ENCODE measurements at places on chromosomes 4 and X.

DNA sequence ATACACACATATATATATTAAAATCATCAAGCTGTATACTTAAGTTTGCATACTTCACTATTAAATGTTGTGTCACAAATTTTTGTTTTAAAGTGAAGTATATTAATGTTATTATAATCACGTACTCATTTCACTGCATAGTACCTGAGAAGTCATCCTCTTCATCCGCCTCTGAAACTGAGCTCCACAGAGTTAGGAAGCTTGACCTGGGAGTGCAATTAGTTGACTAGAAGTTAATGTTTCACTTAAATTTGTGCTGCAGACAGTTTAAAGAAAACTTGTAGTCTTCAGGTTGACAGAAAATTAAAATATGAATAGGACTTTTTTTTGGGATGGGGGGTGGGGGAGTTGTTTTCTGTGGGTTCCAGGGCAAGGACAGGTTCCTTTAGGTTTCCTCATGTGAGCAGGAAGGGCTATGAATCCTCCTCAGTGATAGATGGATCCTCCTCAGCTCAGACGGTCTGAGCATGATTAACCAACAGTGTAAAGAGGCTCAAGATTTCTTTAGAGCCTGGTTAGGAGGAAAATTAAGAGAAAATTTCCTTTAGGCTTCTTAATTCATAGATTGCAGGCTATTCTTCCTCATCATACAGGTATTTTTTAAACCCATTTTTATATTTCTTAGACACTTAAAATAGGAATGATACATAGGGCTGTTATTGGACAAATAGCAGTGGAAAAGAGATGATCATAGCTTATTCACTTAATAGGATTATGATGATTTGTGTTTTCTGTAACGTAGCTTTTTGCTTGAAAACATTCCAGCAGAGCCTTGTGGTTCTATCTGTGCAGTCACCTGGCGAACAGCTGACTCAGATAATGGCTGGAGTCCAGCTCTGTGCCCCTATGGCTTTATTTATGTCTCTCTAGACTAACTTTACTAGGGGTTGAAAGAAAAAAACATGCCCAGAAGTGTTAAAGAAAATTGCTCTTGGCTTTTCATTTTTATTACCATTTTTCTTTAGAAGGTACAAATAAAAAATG is 102.7 kb downstream of the SLC4A4 start:
- DNase-seq, result peak; percentile 9

DNA sequence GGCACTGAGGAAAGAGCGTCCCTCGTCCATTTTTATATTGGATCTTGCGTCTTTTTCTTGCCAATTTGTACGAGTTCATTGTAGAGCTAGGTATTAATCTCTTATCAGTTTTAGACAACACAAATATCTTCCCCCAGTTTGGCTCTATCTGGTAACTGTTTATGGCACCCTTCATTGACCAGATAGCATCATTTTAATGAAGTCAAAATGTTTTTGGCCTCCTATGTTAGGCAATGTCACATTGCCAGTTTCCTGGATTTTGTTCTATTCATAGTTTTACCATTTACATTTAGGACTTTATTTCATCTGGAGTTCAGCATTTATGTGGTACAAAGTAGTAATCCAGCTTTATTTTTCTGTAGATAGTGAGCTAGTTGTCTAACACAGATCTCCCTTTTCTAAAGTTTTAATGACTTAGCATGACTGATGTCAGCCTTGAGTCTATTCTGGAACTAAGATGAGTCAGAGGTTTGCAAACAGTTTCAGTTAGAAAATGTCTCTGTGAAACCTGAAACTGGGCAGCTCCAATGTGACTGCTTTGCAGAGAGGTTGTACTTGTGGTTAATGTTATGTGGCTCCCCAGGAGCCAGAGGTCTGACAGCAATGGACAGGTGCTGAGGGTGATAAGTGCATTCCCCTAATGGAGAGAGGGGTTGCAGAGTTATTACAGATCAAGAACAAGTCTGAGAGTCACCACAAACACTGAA is 5.3 kb upstream of the STBD1 start:
- DNase-seq, result peak; percentile 79

DNA sequence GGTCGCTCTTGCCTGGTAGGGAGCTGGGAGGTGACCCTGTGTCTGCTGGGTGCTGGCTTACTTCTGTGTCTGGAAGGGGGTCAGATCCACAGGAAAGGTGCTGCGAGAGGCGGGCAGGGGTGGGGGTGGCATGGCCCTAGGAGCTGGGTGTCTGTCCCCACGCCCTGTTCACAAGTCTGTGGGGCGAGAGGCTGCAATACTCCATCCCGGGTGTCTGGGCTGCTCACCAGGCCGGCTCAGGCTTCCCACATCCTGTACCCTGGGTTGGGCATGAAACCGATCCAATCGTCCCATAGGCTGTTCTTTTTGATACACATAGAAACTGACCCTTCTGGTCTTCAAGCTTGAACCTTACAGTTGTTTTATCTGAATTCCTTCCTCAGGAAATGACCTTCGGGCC is 993 bp upstream of the CTAG2 start:
- no peak for DNase-seq

DNA sequence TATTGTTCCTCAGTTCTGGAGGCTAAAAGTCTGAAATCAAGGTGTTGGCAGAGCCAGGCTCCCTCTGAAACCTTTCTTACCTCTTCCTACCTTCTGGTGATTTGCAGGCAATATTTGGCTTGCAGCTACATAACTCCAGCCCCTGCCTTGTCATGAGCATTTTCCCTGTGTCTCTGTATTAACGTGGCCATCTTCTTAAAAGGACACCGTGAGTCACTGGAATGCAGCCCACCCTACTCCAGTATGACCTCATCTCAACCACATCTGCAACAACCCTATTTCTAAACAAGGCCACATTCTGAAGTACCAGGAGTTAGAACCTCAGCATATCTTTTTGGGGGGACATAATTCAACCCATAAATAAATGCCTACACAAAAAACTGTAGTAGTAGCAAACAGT is 40.7 kb downstream of the FANCB start:
- DNase-seq, result peak; percentile 59

DNA sequence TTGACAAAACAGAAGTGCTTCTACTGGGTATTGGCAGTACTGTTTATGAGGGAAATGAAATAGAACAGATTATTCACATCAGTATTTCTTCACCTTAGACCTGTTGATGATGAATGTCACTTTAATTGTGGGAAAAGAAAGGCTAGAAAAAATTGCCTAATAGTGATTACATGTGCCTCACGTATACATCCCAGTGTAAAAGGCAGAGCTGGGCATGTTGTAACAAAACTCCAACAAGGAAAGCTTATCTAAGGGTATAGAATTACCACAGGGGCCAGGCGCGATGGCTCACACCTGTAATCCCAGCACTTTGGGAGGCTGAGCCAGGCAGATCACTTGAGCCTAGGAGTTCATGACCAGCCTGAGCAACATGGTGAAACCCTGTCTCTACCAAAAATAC is 4.2 kb downstream of the PGM2 start:
- no peak for DNase-seq

GRCh38 chr4:4869731-4870571 is 10.5 kb downstream of the MSX1 start:
- DNase-seq, result no peak

DNA sequence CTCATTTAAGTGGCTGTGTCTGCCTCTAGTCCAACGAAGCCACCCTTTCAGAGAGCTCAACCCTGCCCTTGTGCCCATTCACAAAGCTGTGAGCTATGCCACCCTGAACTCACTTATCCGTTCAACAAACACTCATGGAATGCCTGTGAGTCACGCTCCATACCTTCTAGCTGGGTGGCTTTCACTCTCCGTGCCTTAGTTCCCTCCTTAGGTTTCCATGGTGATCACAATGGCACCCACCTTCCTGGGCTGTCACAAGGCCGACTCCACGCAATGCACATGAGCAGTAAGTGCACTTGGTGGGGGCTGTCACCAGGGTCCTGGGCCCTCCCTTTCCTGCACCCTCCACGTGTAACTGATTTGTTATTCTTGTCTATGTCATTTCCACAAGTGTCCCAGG is 37.2 kb upstream of the PPP2R2C start:
- DNase-seq, result no peak

DNA sequence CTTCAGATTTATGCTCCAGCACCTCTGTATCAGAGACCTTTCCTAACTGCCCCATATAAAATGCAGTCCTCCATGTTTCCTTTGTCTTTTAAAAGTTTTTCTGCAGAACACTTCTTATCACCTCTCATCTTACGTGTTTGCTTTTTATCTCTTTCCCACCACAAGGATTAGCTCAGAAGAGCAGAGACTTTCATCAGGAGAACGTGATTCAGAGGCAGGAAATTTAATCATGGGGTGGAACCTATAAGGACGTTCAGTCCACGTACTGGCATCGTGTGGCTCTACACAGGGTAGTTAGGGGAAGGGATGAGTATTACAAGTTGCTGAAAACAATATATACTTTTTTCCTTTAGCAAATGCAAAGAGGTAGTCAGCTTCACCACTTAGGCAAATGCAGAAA is 98.7 kb downstream of the SORBS2 start:
- DNase-seq, result peak; percentile 93

- no peak for DNase-seq
These were observed 42.8 kb upstream of the ANK2 start for GRCh38 chr4:113006632-113007031.

- no peak for DNase-seq
These were observed 311.6 kb downstream of the GALNTL6 start for GRCh38 chr4:172124656-172125308.

DNA sequence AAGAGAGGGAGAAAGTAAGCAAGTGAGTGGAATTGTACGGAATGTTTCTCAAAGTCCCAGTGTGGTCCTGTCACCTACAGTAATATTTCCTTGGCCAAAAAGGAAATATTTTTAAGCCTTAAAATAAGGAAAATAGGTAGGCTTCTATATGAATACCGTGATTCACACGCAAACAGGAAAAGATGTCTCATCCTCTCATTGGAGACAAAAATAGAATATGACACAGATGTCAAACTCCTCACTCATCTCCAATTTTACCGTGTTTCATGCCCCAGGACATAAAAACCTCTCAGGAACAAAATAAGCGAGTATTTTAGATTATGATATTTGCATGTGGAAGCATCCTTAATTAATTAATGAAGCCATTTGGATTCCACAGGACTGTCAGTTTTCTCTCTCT is 1269.5 kb downstream of the RAPGEF2 start:
- no peak for DNase-seq

GRCh38 chr4:160709546-160709945 is 1454.3 kb downstream of the FSTL5 start:
- no peak for DNase-seq

- DNase-seq, result no peak
These were observed 106.8 kb downstream of the STK32B start for GRCh38 chr4:5157791-5158770.

DNA sequence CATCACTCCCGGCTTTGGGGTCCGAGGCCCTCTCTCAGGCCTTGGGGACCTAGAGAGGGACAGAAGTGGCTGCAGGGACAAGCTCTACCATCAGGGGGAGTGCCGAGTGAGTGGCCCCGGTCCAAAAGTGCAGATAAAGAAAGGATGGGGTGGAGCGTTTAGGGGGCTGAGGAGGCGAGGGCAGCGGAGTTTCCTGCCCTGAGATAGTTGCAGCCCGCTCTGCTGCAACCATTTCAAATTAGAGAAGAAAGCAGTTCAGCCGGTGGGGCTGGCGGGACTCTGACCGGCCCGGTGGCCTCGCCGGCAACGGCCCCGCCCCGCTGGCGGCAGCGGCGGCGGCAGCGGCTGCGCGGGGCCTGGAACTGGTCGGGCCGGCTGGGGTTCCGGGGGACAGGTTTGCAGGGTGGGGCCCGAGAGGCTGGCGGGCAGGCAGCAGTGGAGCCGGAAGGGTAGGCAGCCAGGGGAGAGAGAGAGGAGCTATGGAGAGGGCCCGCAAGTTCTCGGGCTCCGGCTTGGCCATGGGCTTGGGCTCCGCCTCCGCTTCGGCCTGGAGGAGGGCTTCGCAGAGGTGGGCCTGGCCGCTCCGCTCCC is 7.6 kb downstream of the DLG3 start:
- peak; percentile 53 for DNase-seq

- DNase-seq, result no peak
These were observed 164.9 kb upstream of the TAPT1 start for GRCh38 chr4:16391196-16391595.

DNA sequence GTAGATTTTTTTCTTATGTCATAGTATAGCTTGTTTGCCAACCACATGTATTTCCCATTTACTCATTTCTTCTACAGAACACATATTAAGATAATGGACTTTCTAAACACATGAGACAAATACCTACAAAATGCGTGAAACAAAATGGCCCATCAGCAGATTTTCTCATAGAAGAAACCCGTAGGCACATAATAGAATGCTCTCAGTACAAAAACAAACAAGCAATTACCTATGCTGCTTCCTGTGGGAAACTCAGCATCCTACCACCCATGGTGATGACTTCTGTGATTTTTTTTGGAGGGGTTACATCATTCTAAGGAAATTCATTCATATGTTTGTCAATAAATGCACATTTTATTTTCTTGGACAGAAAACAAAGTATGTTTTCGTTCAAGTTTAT is 343.6 kb downstream of the SPRY1 start:
- DNase-seq, result peak; percentile 22

DNA sequence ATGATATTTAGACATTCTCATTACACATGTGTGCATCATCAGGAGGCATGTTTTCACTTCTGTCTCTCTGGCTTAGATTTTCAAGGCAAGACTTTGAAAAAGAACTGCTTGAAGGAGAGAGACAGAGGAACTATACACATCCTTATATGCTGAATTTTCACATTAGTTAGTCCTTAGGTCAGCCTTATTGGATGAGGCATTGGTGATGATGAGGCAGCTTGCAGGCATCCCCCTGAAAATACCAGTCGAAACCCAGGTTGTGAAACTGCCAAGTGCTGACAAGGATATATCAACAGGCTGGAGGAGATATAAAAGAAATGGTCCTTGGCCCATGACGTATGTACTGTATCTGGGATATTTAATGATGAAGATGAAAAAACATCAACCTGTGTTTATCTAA is 297.2 kb upstream of the AADAT start:
- DNase-seq, result peak; percentile 3

DNA sequence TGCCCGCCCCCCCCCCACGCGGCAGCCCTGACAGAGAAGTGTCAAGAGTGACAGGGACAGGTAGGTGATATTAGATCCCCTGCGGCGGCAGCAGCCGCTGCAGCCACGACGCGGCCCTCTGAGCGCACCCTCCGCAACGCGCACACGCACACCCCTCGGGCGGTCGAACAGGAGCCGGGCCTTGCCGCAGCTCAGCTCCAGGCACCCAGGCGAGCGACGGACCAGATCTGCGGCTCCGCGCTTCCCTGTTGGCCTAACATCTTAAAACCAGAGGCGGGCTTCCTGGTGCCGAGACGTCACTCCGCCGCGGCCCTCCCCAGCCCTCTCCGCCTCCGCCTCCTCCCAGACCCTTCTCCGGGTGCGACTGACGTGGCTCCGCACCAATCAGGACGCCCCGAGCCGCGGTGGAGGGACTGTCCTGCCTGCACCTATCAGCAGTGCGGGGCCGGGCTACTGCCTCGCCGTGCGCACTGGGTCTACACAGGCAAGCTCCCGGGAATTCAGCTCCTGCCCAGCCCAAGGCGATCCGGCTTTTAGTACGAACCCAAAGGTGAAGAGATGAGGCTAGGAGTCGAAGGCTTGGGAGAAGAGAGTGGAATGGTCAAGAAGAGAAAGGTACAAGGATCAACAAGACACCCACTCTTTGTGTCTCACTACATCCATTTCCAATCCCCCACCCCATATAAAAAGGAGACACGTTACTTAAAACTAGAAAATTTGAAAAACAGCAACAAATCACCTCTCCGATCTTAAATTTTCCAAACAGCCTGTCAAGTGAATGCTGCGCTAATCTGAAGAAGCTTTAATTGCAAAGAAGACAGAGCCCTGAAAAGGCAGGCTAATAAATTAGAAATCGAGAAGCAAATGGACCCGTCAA is at the start of gene PITX2:
TSS of gene PITX2 (minus strand) at position 237 of the 877 bp plus-strand sequence. CDS start 617 bp downstream, outside the sequence.
- peak; percentile 88 for DNase-seq

All from cardiac fibroblast (primary cell).